Muscle of back (tissue), 13 donors: ENCODE measurements at places on chromosomes 2 and 18. TPM values are rescaled to one million over a fixed set of nuclear protein-coding genes. Genes with fewer than 3 reads are reported as not detected.

Gene ANKRD62
- not detected for polyA plus RNA-seq

GRCh38 chr2:239883326-239884050 lies 141.7 kb downstream of the NDUFA10 start:
- DNase-seq = no peak

- no peak for DNase-seq
Measured at GRCh38 chr18:34033968-34034367, 190.7 kb downstream of the NOL4 start.

Gene TEKT4
- polyA plus RNA-seq = not detected

DNA sequence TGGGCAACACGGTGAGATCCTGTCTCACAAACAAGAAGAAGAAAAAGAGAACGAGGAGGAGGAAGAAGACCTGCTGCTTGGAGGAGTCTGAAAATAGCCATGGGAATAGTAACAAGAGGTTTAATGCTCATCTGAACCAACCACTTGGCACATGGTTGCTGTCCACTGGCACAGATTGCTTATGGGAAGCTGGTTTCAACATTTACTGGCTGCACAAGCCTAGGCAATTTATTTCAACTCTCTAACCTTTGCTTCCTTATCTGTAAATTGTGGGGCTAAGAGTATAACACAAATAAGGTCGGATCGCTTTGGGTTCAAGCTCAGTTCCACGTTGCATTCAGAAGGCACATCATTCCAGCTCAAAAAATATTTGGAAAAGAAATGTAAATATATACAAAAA lies 14.2 kb upstream of the RHOB start:
- DNase-seq = no peak

GRCh38 chr2:168149150-168149974 lies 98.0 kb downstream of the STK39 start:
- no peak for DNase-seq

DNA sequence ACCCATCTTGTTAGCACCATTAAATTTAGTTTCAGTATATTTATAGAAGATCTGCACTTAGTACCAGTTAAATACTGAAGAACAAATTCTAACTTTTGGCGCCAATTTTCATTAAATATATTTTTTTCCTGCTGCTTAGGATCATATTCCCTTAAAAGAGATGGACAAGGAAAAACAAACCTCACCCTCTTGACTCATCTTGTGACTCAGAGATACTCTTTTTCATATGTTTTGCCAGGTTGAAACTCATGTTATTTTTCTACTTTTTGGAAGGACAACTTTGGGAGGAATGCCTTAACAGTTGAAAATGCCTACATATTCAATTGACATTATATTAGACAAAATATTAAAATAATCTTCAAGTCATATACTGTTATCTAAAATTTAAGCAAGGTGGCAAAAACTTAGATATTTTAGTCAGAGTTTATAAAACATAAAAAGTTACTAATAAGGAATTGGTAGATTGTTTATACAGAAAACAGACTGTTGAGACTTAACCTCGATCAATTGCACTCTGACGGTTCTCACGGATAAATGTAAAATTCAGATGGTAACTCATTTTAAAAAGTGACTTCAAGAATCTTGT lies 36.2 kb downstream of the PNO1 start:
- DNase-seq = peak; percentile 21

DNA sequence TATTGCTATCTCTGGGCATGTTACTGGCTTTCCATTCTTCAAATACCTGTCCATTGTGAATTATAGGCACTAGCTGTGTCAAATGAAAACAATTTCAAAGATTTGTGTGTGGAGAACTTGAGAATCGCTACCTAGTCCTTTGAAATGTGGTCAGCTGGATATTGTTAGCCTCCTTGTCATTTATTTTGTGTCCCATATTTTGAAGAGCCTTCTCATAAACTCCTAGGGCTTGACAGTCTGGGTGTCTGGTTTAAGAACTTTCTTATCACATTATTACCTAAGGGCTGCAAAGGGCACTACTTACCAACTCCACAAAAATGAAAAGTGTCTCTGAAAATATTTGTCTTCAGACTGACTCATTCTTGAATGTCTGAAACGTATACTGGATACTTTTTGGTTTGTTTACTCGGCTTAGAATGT lies 50.2 kb downstream of the COL4A3 start:
- no peak for DNase-seq

DNA sequence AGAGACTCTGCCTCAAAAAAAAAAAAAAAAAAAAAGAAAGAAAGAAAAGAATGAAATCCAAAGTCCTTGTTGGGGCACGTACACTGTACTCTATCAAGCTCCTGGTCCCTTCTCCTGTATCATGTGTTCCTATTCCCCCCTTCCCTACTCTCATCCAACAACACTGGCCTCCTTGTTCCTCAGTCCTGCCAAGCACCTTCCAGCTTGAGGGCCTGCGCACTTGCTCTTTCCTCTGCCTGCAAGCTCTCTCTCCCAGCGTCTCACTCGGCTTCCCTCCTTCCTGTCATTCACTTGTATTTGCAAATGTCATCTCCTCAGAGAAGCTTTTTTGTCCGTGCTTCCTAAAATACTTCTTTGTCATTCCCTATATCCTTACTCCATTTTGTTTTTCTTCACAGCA lies 10.8 kb upstream of the KIF3C start:
- DNase-seq = no peak

Gene RALBP1
- 48.0 TPM for polyA plus RNA-seq

DNA sequence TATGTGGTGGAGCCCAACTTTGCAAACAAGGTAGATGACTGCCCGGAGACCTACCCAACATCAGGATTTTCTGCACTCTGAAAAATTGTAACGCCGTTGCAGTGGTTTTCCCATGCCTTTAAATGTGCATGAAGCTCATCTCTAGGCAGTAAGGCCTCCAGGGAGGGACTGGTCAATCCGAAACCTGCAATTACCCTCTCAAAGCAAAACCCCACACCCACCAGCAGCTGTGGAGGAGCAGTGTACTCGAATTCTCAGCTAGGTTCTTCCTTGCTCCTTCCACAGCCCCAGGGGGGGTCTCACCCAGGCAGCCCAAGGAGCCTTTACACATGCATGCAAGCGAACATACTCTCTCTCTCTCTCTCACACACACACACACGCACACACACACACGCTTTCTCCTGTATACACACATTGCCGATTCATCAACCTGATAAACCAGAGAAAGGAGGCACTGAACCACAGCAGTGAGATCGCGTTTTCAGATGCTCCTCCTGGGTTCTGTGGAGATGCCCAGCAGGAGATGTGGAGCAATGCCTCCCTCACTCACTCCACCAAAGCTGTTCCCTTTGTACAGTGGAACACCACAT lies 109.2 kb downstream of the VIT start:
- no peak for DNase-seq

Gene VIT
- 4.7 TPM for polyA plus RNA-seq

DNA sequence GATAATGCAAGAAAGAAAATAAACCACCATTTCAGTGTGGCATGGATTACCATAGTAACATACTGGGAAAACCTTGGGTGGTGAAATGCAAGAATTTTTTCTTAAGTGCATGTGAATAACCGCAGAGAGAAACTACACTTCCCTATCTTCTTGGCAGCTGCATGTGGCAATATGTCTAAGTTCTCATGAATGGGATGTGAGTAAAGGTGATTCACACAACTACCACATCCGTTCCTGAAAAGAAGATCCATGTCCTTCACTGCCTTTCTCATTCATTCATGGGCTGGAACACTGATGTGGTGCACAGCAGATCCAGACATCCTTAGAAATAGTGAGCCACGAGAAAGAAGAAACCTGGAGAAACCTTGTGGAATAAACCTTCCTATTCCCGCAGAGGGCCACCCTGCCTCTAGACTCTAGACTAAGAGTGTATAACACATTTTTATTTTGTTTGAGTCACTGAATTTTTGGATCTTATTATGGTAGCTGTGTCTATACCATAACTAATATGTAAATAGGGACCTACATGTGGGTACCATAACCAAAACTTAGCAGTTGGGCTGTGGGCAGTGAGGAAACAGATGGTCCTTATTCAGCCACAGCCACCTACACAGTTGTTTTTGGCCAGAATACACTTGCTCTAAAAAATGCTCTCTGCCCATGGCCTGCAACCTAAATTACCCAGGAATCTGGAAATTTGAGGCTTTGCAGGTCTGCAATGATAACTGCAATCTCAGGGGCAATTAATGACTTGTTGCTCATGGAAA lies 573.3 kb downstream of the LRP1B start:
- DNase-seq = peak; percentile 47

GRCh38 chr2:121321476-121321875 lies 36.5 kb upstream of the TFCP2L1 start:
- no peak for DNase-seq

GRCh38 chr2:202072737-202073401 lies at the start of gene KIAA2012:
TSS of gene KIAA2012 (plus strand) at chr2:202073255. CDS start at chr2:202073628, 373 bp downstream.
- no peak for DNase-seq
